ENCODE measurements at places on chromosomes 11 and 22. TPM values are rescaled to one million over a fixed set of nuclear protein-coding genes. Genes with fewer than 3 reads are reported as not detected.

RHOD gene
- 0.35 TPM for total RNA-seq

CECR2 gene
- total RNA-seq, result not detected

PRODH gene
- total RNA-seq, result 0.06 TPM

CYP2D6 gene
- total RNA-seq, result 5.0 TPM

VSIG10L2 gene
- total RNA-seq, result not detected

APOA5 gene
- total RNA-seq, result not detected

PRSS23 gene
- 0.35 TPM for total RNA-seq

TSGA10IP gene
- not detected for total RNA-seq

ANGPTL5 gene
- not detected for total RNA-seq

PHLDA2 gene
- total RNA-seq, result 0.35 TPM

OSBP2 gene
- 1.1 TPM for total RNA-seq

PIWIL4 gene
- total RNA-seq, result 0.55 TPM

UCP3 gene
- total RNA-seq, result 2.5 TPM

ARHGAP32 gene
- total RNA-seq, result 5.1 TPM

TCN1 gene
- not detected for total RNA-seq

C11orf42 gene
- not detected for total RNA-seq
